H4 (cell line): ENCODE measurements at places on chromosomes 7 and 10. TPM values are rescaled to one million over a fixed set of nuclear protein-coding genes. Genes with fewer than 3 reads are reported as not detected.

GRCh38 chr7:159004411-159004810, 140.3 kb downstream of the VIPR2 start:
- no peak for DNase-seq

DNA sequence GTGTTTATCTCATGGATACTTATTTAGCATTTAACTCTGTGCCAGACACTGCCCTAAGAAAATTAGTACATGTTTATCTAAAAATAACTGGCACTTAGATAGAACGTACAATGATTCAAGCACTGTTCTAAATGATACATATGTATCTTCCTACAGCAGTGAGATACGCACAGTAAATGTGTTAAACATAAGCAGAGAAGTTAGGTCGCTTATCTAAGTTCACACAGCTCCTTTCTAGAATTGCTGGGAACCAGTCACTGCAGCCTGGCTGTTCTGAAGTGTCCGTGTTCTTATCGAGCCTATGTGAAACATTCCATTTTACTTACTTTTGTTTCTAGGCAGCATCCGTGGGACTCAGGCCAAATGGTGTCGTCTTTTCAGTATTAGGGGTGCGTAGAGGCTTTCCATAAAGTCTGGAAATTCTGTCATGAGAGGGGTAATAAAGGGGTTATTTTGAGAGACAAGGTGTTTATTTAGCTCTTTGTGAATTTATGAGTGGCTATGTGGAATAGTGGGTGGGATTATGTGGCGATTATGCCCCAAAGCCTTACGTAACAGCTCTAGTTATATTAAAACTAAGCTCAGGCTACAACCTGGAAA, 186.9 kb downstream of the SND1 start:
- DNase-seq = no peak

- no peak for DNase-seq
Measured at GRCh38 chr7:26348234-26348851, 56.7 kb downstream of the SNX10 start.

The FRMD4A gene
- total RNA-seq = 1.1 and 2.3 TPM in 2 replicates

- no peak for DNase-seq
Measured at GRCh38 chr10:59949608-59950007, 43.3 kb upstream of the CCDC6 start.

The EN2 gene
- total RNA-seq = 0.16 and 0.29 TPM in 2 replicates

- no peak for DNase-seq
Measured at GRCh38 chr7:100189061-100189460, 11.3 kb downstream of the STAG3 start.

- DNase-seq = no peak
Measured at GRCh38 chr7:105173586-105173985, 159.6 kb downstream of the KMT2E start.

DNA sequence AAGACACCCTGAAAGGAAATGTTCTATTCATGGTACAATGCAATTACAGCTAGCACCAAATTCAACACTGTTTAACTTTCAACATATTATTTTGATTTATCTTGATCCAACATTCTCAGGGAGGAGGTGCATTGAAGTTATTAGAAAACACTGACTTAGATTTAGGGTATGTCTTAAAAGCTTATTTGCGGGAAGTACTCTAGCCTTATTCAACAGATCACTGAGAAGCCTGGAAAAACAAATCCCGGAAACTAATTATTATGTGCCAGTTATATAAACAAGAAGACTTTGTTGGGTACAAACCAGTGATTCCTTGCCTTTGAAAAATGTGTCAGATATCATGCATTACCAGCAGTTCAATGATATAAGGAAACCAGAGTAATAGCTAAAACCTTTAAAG, 160.1 kb downstream of the CFTR start:
- DNase-seq = no peak

The VOPP1 gene
- 148 and 152 TPM in 2 replicates for total RNA-seq

DNA sequence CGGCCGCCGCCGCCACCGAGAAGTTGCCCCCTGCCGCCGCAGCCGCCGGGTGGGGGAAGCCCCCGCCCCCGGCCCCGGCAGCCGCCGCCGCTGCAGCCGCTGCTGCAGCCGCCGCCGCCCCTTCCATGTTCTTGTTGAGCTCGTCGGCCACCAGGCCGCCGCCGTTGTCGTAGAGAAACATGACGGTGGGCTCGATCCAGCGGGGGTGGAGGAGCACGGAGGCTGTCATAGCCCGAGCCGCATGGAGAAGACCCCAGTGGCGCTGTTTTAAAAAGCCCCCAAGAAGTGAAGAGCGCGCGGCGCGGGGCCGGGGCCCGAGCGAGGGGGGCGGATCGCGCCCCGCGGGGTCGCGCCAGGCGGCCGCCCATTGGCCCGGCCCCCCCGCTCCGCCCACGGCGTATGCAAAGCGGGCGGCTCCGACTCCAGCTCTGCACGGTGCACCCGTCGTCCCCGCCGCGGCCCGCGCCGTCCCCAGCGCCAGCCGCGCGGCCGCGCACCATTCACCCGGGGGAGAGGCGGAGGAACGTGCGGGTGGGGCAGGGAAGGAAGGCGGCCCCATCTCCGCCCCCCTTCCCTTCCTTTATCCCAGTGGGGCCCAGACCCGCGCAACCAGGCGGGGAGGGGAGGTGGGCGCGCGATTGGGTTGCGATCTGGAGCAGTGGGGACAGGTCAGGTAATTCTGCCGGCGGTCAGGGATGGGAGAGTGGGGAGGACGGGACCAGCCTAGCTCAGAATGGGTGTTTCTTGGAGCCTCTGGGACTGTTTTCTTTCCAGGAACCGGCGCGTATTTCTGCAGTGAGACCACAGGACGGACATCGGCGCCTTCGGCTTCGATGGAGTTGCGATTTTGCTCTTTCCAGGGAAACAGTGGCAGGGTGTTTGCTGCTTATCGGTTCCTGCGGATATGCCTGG, at the start of gene HOXA13:
TSS of gene HOXA13 (minus strand) at position 243 of the 912 bp plus-strand sequence. CDS start at position 229, 14 bp downstream.
- peak; percentile 76 for DNase-seq
